ENCODE measurements at places on chromosomes 12 and 14.

DNA sequence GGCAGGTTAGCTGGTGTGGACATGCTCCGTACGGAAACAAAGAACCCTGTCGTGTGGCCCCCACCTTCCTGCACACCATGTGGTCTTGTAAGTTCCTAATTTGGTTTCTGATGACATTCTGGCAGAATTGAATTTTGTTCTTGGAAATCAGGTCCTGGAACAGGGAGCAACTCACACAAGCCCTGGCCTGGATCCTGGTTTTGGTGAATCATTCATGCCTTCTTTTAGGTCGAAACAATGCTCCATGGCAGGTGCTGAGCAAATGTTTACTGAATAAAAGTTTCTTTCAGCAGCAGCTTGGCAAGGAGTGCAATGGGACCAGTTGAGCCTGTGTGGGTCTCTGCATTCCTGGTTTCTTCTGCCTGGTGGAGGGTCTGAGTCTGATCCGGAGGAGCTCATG is 978.4 kb downstream of the BCL11B start:
- DNase-seq = no peak

DNA sequence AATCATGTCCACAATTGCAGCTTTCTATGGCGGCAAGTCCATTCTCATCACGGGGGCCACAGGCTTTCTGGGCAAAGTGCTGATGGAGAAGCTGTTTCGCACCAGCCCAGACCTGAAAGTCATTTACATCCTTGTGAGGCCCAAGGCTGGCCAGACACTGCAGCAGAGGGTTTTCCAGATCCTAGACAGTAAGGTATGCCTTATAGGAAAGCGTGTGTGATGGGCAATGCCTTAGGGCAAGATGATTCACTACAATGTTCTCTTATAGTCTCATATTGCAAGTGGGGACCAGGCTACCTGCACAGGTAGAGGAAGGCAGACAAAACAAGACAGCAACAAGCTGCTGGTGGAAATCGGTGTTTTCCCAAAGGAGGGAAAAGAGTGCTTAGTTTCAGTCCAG is 110.5 kb downstream of the ERGIC2 start:
- no peak for DNase-seq

- no peak for DNase-seq
Measured at GRCh38 chr12:111444314-111444924, 38.7 kb downstream of the SH2B3 start.

- DNase-seq = no peak
Measured at GRCh38 chr14:77426396-77426795, 3.1 kb upstream of the NOXRED1 start.

- no peak for DNase-seq
Measured at GRCh38 chr12:105025890-105026289, 39.8 kb downstream of the NOPCHAP1 start.

GRCh38 chr12:17579205-17580026 is 510.6 kb downstream of the RERGL start:
- DNase-seq = no peak

DNA sequence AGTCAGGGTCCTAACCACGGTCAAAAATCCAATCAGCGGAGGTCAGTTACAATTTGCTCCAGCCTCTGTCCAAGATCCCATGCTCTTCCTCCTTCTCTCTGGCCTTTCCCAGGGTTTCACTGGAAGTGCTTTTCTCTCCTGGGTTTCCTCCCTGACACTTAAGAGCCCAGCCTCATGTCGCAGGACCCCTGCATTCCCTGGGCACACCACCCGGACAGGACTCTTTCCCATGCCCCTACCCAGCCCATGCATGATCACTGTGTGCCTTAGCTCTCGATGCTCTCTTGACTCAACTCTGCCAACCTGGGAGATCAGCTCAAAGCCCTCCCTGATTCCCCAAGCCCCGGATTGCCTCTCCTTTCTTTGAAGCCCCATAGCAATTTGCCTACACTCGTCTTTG is 15.5 kb upstream of the TAC3 start:
- DNase-seq = no peak

GRCh38 chr12:6088921-6089747 is 35.3 kb downstream of the VWF start:
- no peak for DNase-seq

- DNase-seq = no peak
Measured at GRCh38 chr14:72889366-72889765, 4.5 kb downstream of the DPF3 start.

DNA sequence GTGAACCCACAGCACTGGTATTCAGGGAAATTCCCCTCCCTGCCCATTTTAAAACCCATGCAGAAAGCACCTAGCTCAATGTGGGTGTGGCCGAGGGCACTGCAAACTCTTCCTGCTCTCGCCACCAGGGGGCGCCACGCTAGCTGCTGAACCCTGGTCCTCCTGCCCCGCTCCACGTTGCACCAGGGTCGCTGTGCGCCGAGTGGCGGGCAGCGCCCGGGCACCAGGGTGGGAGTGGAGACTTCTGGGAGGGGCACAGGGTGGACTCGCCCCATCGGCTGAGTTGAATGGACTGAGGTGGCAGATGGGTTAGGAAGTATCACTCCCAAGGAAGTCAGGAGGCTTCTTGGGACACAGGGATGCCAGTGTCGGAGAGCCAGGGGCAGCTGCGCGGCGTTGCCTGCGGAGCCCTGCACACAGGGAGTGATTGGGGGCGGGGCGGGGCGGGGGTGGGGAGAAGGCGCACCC is 48.1 kb upstream of the BCL11B start:
- DNase-seq = peak; percentile 67

DNA sequence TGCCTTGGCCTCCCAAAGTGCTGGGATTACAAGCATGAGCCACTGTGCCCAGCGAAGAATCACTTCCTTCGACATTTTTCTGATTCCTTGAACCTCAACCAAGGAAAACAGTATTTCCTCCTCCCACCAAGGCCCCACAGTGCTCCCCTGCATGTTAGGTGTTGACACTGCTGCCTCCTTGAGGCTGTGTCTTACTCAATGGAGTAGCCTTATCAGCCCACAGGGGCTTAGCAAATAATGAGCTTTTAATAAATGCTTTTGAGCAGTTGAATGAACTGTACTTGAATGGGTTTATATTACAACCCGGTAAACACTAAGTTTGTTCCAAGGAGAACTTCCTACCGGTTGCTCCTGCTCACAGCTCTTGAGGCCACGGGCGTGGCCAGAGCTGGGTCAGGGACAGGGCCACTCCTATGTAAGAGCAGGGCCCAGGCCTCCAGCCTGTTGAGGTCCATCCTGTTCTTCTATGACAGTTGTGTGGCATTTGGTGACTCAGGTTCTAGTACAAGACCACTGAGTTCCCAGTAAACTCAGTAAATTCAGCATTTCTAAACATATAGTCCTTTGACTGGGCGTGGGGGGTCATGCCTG is 36.8 kb upstream of the TUBA1A start:
- no peak for DNase-seq

GRCh38 chr12:31322801-31323207 is 3.1 kb downstream of the SINHCAF start:
- no peak for DNase-seq

DNA sequence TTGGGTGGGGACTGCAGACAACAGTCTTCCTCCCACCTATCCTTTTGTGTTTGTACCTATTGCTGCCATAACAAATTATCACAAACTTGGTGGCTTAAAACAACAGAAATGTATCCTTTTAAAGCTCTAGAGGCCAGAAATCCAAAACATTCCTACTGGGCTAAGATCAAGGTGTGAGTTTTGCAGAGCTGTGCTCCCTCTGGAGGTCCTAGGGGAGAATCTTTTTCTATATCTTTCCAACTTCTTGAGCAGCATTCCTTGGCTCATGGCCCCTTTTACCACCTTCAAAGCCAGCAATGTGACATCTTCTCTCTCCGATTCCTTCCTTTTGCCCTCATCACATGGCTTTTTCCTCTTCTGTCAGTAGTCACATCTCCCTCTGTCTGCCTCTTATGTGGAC is 190.6 kb downstream of the TTC8 start:
- DNase-seq = no peak

DNA sequence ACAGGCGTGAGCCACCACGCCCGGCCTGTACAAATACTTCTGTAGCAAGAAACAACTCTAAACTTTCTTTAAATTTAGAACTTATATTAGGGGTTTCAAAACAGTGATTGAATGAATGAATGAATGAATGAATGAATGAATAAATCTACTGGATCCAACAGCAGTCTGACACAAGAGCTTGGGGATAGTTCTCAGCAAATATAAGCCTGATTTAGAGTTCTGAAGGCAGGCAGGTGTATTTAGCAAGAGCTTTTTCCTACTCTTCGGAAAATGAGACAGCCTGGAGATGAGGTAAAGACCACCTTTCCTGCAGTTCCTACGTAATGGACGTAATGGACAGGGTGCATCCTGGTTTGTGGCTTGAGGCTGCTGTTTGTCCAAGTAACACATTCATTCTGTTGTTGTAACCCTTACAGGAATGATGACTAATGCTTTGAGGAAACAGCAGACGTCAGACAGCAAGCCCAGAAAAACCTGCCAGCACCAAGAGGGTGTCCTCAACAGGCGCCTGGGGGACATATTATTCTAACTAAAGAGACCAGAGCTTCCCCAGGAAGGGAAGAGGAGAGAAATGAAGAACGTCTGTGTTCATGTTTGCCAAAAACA is 277.4 kb upstream of the SOX5 start:
- DNase-seq = no peak

- DNase-seq = no peak
Measured at GRCh38 chr14:74704656-74705055, 8.2 kb downstream of the AREL1 start.

- DNase-seq = no peak
Measured at GRCh38 chr12:132765361-132765760, 3.7 kb upstream of the ANKLE2 start.

DNA sequence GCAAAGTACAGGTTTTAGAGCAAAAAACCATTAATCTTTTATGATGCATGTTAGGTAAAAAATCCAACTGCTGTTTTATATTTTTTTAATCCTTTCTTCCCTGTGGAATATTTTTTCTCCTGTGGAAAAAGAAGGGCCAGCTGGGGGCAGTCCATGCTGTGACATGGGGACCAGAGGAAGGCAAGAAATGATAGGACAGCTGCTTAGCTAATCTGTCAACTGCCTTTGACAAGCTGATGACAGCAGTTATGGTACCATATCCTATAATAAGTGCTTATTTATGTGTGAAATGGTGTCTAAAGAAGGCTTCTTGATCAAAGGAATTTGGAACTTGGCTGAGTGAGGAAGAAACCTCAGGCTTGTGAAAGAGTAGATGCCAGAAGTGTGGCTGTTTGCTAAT is 452.4 kb upstream of the NOVA1 start:
- no peak for DNase-seq

- DNase-seq = peak; percentile 83
Measured at GRCh38 chr12:91877022-91877421, 268.6 kb downstream of the BTG1 start.

DNA sequence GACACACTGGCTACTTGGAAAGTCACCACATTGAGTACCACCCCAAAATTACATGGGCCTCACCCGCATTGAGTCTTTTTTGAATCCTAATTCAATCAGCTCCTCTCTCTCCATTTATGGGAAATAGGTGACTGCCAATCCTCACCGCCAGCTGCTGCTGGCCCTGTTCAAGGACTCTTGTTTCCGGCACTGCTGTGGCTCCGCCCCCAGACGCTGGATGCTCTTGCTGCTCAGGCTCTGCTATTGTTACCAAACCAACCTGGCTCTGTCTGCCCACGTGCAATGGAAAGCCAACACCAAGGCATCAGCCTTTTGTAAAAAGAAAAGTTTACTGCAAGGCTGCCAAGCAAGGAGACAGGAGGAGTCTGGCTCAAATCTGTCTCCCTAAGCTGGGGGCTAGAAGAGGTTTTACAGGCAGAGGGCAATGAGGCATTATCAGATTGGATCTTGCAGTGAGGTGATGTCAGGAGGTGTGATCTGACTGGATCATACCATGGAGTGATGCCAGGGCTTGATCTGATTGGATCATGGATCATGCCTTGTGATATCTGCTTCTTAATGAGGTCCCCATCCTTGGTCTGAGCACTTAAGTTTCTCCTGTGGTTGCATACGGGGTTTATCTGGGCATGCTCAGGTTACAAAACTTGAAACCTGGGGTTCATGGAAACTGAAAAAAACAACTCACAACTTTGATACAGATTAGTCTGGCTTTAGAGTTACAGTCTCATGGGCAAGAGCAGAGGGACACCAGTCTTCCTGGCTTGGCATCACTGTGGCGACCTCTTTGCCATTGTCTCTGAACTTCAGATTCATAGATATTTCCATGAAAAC is 117.1 kb upstream of the SLC35F4 start:
- DNase-seq = no peak

GRCh38 chr12:75792687-75793086 is 238.9 kb downstream of the PHLDA1 start:
- DNase-seq = no peak

- DNase-seq = no peak
Measured at GRCh38 chr14:32434880-32435279, 105.8 kb downstream of the AKAP6 start.

DNA sequence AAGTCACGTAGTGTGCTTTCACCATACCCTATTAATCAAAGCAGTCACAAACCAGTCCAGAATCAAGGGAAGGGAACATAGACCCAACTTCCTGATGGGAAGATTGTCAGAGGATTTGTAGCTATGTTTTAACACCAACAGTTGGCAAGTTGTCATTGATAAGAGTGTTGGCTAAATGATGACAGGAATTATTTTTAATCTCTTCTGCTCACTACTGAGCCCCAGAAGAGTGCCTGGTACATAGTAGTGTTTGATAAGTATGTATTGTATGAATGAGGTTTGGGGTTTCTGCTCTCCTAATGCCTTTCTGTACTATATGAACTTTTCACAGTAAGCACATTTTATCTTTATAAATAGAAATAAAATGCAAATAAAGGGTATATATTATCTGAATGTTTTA is 14.7 kb downstream of the HCFC2 start:
- no peak for DNase-seq

- no peak for DNase-seq
Measured at GRCh38 chr12:48183876-48184548, 568 bp downstream of the CCDC184 start.

GRCh38 chr14:53814392-53814791 is 142.2 kb downstream of the BMP4 start:
- DNase-seq = no peak

DNA sequence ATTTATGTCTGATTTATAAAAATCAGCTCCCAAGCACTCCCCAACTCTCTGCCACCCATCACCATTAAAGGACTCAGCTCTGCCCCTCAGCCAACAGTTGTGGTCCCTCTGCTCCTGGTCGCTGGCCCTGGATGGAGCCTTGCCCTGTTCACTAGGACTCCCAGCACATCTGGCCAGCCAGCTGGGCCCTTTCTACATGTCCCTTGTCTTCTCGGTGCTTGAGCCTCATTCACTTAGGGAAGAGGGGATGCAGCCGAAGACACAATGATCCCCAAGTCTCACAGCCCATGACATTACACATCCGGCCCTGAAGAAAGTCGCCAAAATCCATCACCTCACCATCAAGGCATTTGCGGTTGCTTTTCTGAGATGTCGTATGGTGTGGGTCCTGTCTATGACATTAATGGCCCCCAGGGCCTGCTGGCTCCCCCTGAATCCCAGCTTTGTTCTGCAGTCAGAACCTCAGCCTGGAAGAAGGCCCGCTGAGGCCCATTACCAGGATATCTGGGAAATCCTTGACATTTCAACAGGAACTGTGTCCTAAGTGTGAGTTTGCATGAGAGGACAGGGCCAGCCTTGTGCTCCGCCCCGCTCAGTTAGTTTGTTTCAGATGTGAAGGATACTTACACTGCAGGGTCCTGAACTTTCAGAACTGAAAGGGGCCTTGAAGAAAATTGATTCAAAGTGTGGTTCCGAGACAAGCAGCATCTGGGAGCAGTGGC is 19.1 kb downstream of the TSPAN11 start:
- no peak for DNase-seq

- DNase-seq = no peak
Measured at GRCh38 chr14:69280746-69281291, 20.9 kb downstream of the GALNT16 start.

All from activated CD4-positive, alpha-beta T cell treated with anti-CD3 and anti-CD28 coated beads, Interleukin-2, amount 50 U/mL, for 24 hours (primary cell).